Right lung (tissue), 10 donors: ENCODE measurements at places on chromosomes 4 and X. TPM values are rescaled to one million over a fixed set of nuclear protein-coding genes. Genes with fewer than 3 reads are reported as not detected.

DNA sequence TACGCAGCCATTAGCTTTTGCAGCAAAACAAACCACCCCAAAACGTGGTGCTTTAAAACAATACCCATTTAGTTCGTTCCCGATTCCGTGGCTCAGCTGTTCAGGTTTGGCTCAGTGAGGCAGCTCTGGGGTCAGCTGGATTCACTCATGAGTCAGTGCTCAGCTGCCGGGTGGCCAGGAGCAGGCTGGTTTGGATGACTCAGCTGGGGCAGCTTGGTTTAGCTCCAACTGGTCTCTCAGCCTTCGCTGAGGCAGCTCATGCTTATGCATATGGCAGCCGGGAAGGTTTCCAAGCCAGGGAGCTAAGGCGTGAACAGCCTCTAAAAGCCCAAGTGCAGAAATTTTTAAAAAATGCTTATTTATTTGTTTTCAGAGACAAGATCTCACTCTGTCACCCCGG lies 13.3 kb upstream of the CD99 start:
- DNase-seq: peak; percentile 36

DNA sequence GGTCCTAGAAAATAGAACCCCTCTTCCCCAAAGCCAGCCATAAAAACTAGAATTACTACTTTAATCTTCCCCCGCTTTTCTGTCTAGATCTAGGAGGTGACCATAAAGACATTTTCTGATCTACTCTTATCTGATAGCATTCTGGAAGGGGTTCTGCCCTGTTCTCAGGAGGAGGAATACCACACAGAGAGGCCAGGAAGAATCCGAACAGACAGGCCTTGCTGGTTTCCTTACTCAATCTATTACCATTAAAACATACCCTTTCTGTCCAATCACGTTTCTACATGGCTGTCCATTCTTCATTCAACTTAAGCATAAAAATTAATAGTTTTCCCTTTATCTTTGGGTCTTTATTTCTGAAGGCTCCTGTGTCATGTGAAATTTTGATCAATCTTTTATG lies 198.7 kb downstream of the GPAT3 start:
- DNase-seq: no peak

DNA sequence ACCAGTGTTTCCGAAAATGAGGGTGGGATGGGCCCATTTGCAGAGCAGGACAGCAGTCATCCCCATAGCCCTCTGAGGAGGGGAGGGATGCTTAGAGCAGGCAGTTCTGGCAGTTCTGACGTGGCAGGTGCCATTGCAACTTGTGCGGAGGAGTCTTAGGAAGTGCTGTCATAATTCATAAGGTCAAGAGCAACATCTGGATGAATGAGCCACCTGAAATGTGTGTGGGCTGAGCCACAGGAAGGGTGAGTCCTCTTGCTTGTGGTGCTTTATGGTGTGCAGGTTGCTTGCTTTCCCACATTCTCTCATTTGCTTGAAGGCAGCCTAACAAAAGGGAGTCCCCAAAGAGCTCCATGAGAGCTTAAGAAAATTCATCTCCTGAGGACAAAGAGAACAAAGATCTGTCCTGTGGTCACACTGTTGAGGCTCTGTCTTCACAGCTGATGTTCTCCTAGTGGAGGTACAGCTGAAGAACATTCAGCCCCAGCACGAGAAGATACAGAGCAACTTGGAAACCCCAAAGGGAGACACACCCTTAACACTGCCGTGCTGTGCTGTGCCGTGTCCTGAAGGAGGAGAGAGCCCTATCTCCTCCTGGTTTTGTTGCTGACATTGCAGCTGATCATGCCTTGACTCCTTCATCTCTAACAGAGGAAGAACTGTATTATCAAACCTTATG lies 60.3 kb downstream of the DLG3 start:
- DNase-seq: no peak

GRCh38 chrX:139125916-139126315 lies 404.6 kb upstream of the F9 start:
- no peak for DNase-seq

- DNase-seq: no peak
These were observed 88.5 kb downstream of the HADH start for GRCh38 chr4:108078024-108078733.

DNA sequence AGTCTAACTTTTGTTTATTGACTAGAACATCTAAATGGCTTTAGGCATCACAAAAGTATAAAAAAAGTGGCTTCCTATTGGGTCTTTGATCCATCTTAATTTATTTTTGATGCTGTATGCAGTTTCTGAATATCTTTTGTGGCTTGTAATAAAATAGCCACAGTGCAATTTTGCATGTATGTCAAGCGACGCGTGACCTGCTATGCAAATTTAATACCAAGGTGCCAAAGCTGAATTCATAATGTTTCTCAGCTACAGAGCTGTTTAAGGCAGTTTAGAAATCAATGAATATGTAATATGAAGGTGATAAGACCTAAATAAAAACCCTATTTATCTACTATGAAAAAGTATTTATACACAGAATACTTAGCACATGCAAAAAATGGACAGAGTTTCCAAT lies 197.8 kb downstream of the AFF2 start:
- DNase-seq: no peak

GRCh38 chrX:47956016-47956415 lies 47.8 kb downstream of the ZNF182 start:
- no peak for DNase-seq

DNA sequence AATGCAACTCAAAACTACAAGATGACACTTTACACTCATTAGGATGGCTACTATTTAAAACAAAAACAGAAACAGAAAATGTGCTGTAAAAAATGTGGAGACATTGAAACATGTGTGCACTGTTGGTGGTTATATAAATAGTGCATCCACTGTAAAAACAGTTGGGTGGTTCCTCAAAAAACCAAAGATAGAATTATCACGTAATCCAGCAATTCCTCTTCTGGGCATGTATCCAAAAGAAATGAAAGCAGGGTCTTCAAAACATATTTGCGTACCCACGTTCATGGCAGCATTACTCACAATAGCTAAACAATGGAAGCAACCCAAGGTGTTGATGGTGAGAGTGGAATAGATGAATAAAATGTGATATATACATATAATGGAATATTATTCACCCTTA lies 967.2 kb downstream of the TRAM1L1 start:
- DNase-seq: no peak

- peak; percentile 88 for DNase-seq
These were observed at the start of gene BCLAF3 for GRCh38 chrX:19990556-19991349. Gene BCLAF3, minus strand, starts transcription at chrX:19991061. Its CDS starts 20,797 bp downstream, at chrX:19970264.

- no peak for DNase-seq
These were observed 385 bp downstream of the LYAR start for GRCh38 chr4:4289597-4289940.

DNA sequence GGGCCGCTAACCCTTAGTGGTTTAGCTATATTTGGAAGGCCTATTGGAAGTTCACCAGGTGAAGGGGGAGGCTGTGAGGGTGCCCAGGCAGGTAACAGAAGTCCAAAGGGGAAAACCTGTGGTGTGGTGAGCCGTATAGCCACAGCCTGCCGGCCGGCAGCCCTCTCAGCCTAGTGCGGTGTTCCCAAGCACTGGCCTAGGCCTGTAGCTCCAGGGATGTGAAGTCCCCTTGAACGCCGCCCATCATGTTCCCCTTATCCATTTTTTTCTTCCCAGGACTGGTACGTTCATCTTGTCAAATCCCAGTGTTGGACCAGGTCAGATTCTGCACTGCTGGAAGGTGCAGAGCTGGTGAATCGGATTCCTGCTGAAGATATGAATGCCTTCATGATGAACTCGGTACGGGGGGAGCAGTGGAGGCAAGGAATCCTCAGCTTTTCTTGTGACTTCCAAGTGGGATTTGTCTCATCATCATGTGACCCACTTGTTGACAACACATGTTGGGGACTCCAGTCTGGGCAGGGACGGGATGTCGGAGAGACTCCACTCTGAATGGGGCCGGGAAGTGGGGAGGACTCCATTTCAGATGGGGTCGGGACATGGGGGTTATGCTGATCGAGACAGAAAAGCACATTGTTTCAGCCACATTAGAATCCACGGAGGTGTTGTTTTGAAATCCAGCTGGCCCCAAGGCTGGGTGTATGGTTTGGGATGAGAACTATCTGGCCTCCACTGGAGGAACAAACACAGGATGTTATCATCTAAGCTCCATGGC lies 39.2 kb upstream of the MSANTD1 start:
- DNase-seq: no peak

DNA sequence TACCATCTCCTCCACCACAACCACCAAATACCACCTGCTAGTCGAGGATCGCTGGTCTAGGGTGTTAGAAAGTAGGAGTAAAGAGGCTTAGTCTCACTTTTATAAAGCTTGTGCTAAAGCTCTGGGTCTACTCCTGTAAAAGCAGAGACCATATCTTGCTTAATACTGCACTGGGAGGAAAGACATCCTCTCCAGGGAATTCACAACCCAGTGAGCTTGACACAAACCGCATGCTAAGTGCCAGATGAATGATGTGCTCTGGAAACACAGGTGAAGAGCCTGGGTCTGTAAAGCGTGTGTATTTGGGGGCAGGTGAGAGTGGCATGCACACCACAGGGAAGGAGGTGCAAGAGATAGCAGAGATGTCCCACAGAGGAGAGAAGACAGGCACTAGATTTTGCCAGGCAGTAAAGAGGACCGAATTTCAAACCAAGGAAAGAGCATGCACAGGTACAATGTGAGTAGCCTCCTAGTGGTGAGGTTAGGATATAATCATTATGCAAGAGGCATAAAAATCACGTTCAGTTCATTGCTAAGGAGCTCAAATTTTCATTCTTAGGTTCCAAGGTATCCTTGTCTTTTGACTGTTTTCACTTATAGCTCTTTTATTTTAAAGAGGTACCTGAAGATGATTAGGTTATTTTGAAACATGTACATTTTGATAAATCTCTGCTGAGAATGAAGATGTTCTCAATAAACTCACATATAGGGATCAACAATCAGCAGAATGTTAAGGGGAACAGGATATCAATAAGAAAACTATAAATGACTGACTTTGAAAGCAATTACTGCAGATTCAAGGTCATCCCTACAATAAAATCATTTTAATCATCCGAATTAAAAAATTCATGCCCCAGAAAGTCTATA lies 20.7 kb downstream of the TAPT1 start:
- DNase-seq: no peak

- no peak for DNase-seq
These were observed 1348.0 kb downstream of the ADGRL3 start for GRCh38 chr4:62548108-62548524.

GRCh38 chr4:185473247-185473646 lies 1.7 kb upstream of the CCDC110 start:
- DNase-seq: no peak

- DNase-seq: no peak
These were observed 24.0 kb downstream of the MEPE start for GRCh38 chr4:87856816-87857215.

DNA sequence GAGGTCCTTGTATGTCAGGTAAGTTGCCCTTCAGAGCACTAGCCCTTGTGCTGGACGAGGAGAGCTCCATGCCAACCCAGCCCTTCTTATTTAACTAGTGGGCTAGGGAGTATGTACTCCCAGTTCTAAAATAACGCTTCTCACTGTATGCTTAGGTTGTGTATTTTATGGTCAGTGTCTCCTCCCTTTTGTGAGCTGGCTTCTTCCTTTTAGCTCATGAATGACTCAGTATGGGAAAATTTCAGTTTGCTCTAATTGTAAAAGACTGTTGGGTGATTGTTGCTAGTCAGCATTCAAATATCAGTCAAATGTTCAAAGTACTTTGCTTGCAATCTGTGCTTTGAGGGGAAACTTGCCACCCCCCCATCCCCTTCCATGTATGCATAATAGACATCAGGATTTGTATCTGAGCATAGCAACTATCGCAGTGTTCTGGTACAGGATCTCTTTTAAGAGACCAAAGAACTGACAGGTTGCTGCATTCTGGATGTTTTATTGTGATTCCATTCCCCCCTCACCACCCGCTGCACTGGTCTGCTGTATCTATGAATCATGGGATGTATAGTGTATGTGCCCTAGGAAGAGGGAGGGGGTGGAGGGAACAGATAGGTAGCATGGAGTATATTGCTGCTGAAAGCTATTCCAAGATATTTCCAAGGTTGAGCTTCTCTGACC lies 34.7 kb downstream of the DLG3 start:
- no peak for DNase-seq

DNA sequence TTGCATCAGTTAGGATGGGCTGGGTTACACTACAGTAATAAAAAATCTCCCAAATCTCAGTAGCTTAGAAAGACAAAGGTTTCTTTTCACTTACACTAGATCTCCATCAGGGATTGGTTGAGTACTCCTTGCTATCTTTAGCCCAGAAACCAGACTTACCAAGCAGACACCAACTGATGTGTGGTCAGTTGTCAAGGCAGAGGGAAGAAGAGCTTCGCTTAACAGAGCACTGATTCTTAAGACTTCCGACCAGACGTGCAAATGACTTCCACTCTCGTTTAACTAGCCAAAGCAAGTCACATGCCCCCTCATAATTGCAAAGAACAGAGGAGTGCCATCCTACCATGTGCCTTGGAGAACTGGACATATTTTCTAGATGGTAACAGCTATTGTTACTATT lies 5.7 kb upstream of the ZNF518B start:
- no peak for DNase-seq

- DNase-seq: no peak
These were observed 106.4 kb downstream of the PHKA2 start for GRCh38 chrX:18877469-18877868.

DNA sequence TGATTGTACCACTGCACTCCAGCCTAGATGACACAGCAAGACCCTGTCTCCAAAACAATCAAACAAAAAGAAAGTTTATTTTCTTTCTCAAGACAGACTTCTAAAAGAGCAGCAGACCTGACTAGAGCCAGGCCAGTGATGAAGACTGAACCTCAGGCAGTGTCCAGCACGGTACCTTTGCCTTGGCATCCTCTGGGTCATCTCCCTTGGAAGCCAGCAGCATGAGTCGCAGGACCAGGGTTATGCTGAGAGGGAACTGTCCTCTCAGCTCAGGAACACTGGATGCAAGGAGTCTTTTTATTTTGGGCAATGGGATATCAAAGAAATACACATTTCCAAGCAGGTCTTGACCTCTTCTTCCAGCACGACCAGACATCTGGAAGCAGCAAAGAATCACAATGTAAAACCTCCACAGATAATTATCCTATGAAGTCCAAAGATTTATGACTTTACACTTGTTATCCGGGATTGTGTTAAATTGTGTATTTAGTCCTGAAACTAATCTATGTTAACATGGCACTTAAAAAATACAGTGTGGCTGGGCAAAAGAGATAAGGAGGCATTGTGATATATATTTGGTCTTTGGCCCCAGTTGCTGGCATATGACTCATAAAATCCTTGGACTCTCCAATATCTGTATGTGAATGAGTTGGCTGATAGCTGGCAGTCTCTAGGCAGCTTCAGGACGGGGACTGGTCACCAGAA lies 66.0 kb upstream of the DDX60 start:
- no peak for DNase-seq

- no peak for DNase-seq
These were observed 508.8 kb downstream of the C4orf33 start for GRCh38 chr4:129604632-129605255.

AMBN gene
- not detected for polyA plus RNA-seq

C4orf36 gene
- 10.9 TPM for polyA plus RNA-seq

UGT2A1 gene
- not detected for polyA plus RNA-seq

HPGDS gene
- polyA plus RNA-seq: 7.7 TPM

ADGRA3 gene
- 54.6 TPM for polyA plus RNA-seq

PLAC8 gene
- 7.2 TPM for polyA plus RNA-seq

F11 gene
- 0.67 TPM for polyA plus RNA-seq

SPANXD gene
- not detected for polyA plus RNA-seq
